ENCODE measurements at places on chromosomes 11 and 22.

GRCh38 chr11:1906611-1907423 is 12.7 kb upstream of the TNNT3 start:
- no peak for DNase-seq

DNA sequence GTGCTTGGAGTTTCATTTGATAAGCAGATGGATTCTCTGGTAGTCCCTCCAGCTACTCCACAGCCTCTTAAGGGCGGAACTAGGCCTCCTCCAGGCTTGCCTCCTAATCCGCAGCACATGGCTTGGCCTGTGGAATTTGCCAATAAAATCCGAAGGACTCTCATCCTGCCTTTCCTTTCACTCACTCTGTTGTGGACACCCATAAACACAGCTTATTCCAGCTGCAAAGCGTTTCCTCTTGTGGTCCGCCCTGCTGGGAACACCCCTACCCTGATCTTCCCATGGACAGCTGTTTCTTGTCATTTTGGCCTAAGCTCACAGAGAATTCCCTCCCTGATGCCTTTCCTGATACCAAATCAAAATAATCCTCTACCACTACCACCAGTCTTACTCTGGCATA is 546.2 kb downstream of the NTM start:
- no peak for DNase-seq

- DNase-seq: no peak
These were observed 4.8 kb downstream of the PIM3 start for GRCh38 chr22:49965091-49966040.

- DNase-seq: no peak
These were observed 20.9 kb upstream of the SCUBE1 start for GRCh38 chr22:43364169-43364435.

GRCh38 chr11:127259102-127259501 is 258.5 kb upstream of the KIRREL3 start:
- no peak for DNase-seq

GRCh38 chr11:70500076-70500847 is 101.9 kb downstream of the CTTN start:
- no peak for DNase-seq

DNA sequence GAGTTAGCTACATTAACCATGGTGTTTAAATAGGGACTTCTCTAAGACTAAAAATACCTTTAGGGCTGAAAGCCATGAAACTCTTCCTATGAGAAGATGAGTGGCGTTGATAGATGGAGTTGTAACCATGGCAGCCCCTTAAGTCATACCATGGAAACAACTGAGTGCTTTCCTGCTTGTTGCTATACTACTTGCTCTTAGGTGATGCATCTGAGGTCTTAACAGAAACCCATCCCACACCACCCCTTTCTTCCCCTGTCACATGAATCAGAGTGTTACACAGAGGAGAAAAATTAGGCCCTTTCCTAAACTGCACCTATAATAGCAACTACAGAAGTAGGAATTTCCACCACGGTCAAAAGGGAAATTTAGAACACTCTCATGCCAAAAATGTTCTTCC is 64.3 kb upstream of the ZC3H12C start:
- no peak for DNase-seq

GRCh38 chr11:2215561-2216399 is 44.2 kb upstream of the TH start:
- no peak for DNase-seq

GRCh38 chr11:64854534-64855502 is 10.4 kb upstream of the CDC42BPG start:
- no peak for DNase-seq

- DNase-seq: peak; percentile 58
These were observed at the start of gene CNTN5 for GRCh38 chr11:99020352-99021225. Gene CNTN5 (plus strand): TSS chr11:99020949.

- DNase-seq: no peak
These were observed 1.4 kb upstream of the CREB3L1 start for GRCh38 chr11:46275964-46276641.

GRCh38 chr22:33166206-33166605 is 108.0 kb upstream of the SYN3 start:
- no peak for DNase-seq

DNA sequence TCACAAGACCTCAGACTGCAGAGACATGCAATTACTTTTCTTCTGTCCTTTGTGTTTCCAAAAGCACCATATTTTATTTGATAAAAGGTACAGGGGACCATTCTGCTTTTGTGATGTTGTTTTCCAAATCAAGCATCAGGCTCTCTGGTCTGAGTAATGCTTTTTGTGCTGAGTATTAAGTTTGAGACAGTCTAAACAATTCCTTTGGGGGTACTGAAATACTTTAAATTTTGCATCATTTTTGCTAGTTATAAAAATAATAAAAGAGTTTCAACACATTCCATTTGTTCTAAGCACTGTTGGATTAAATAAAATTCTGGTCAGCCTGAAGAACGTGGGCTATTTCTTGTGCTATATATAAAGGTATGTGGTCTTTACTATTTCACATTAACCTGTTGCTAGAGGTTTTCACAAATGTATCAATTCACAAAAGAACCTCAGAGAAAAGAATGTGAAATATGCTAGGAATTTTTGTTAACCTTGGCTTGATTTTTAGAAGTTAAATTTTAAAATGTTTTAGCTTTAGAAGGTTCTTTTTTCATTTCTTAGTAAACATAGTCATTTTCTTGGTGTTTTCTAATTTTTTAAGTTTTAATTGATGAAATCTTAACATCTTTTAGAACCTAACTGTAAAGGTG is 61.6 kb downstream of the C22orf31 start:
- DNase-seq: no peak

DNA sequence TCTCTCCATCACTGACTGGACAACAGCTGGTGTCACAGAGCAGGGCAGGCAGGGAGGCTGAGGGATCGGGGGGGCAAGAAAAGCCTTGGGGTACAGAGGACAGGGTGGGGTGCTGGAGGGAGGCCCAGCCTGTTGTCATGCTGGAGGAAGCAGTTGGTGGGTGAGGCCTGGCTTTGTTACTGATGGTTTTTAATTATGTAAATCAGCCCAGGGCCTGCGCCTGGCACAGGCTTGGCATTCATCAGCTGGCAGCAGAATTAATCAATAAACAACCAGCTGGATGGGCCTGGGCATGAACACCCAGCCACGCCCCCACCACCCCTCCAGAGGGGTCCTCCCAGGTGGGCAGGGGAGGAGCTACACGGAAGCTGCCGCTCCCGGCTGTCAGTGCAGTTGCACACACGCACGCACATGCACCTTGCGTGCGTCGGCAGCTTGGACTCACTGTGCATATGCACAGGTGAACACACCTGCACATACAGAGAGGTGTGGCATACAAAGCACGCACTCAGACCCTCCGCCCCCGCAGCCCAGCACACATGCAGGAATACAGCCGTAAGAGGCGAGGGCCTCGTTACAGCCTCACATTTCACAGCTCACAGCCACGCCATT is 21.3 kb upstream of the ELFN2 start:
- DNase-seq: no peak

DNA sequence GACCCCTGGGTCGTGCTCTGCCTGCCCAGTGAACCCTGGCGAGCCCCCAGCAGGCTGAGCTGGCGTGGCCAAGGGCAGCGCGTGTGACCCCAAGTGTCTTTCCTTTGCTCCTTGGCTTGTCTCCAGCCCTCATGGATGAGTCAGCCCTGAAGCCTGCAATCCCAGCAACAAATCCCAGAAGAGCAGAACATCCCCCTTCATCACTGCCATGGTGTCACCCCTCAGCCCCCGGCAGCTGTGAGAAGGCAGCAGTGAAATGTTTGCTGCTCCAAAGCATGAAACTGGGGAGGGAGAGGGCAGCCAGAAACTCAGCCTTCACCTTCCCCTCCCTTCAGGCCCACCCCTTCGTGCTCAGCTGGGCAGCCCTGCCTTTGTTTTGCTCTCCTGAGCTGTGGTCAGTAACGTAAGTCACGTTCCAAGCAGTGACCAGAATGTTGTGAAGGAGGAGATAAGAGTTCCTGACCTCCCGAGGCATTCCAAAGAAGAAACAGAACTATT is 29.8 kb downstream of the ADAMTS15 start:
- no peak for DNase-seq

- DNase-seq: no peak
These were observed 211.7 kb downstream of the NXPE2 start for GRCh38 chr11:114890038-114890437.

GRCh38 chr22:32048069-32048468 is 5.0 kb downstream of the SLC5A1 start:
- no peak for DNase-seq

DNA sequence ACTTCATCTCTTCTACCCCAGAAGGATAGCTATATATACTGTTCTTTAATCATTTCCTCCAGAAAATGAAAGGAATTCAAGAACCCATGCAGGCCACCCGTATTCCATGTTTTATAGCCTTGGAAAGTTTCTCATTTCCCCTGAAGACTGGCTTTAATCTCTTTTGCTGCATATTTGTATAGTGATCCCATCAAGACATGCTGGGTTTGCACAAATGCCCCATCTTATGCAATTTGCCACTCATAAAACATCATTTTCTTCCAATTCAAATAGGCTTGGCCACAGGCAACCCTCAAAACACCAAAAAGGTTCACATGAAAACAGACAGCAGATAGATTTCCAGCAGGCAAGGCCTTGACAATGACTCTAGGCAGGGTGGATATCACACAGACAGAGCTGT is 28.3 kb upstream of the APOA1 start:
- no peak for DNase-seq

GRCh38 chr22:19290400-19291217 is 910 bp downstream of the CLTCL1 start:
- no peak for DNase-seq

GRCh38 chr22:50684986-50685385 is 12.4 kb downstream of the SHANK3 start:
- DNase-seq: no peak

GRCh38 chr11:35548925-35549561 is 23.6 kb upstream of the PAMR1 start:
- no peak for DNase-seq

- DNase-seq: no peak
These were observed 25.8 kb downstream of the SWAP70 start for GRCh38 chr11:9689721-9690120.

DNA sequence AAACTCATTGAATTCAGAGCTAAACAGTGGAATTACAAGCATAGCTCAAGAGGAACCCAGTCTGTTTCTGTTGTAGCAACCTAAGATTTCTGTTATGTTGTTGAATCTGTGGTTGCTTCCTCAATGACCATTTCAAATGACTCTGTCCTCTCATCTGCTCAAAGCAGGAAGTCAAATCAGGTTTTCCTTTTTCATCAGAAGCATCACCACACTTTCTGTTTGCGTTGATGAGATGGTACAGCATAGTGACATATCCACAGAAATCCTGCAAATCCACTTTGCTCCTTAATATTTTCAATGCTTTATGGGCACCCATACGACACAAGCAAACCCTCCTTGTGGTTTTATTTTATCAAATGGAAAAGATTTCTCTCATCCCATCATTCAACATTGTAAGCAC is 12.6 kb upstream of the UCP2 start:
- no peak for DNase-seq

GRCh38 chr11:96012086-96012824 is 88.3 kb upstream of the MTMR2 start:
- no peak for DNase-seq

DNA sequence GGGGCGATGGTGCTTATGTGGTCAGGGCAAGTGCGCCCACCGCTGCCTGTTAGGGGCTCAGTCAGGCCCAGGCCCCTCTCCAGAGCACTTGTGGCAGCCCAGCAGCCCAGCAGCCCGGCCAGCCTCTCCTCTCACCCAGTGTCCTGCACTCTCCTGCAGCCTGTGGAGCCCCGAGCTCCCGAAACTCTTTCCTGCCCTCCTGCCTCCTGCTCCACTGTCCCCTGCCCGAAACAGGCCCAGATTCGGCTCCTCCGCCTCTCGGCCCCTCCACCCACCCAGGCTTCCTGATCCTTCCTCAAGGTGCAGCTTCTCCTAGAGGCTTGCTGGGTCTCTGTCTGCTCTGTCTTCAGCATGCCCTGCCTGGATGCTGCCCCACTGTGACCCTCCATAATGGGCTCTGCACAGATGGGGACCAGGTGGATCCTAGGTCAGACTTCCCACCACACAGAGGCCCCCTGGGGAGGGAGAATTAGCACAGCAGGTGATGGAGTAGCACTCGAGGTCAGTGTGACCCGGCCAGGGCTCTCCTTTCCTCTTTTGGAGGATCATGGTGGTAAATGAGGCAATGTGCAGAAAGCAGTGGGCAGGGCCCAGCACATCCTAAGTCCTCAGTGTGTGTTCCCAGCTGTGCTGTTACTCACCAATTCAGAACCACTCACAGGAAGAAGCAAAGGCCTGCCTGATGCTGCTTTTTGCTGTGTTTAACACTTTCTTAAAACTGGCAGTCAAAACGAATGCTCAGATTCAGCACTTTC is 18.6 kb upstream of the NAP1L4 start:
- no peak for DNase-seq

DNA sequence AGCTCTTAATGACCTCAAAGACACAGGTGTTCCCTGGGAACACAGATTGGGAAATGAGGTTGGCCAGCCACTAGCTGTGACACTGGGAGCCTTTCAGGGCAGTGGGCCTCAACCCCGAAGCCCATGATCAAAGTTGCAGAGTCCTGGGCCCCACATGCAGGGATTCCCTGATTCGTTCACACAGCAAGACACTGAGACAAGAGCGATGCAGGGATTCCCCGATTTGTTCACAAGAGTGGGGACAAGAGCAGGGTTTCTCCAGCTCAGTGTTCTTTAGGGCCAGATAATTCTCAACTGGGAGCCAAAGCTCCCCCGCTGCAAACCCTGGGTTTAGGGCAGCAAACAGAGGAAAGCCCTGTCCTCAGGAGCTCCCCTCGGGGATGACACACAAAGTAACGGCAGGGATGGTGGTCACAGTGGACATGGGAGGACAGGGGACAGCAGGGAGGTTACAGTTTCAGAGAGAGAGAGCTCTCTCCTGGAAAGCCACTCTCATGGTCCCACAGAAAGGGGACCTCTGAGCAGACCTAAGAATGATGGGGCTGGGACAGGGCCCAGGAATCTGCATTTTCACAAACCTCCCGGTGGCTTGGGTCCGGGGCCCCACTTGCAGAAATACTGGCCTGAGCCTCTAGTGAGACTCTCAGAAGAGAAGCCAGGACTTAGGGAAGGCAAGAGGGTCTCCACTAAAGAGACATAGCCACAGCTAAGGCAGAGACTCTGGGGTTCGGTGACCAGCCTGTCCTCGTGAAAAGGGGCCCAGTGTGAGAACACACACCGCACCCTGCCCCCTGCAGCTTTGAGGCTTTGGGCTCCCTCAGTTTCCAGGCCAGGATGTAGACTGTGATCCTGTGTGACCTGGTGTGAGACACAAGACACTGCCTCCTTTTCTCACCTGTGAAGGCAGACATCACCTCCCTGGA is 7.4 kb upstream of the GNAZ start:
- no peak for DNase-seq

Measured in NCI-H1092 (cell line).